ENCODE measurements at places on chromosomes 3 and 15.

DNA sequence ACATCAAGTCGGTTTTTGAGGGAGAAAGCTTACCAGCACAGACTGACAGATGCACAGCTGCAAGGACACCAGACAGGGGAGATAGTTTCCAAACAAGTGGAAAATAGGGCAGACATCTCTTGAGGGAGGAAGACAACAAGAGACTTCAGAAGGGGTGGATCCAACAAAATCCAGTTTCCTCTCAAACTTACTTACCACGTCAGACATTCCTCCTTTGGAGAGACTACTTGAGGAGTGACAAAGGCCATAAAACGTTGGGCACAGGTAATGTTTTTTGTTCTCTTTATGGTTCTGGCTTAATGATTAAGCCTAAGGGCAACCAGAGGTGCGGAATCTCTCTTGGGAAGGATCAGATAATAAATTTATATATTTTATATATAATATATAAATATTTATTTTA is 76.1 kb downstream of the CD200 start:
- DNase-seq = no peak

DNA sequence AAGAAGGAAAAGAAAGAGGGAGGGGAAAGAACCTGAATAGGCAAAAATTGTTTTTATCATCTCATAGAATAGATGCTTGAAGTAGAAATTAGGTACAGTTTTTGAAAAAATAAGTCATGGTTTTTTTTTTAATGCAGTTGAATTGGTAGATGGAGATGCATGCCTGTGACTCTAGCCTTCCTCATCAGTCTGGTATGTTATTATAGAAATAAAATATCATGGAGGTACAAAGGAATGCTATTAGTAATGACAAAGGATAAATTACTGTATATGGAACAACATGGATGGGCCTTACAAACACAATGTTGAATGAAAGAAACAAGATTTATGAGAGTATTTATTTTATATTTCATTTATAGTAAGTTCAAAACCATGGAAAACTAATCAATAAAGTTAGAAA is 162.4 kb upstream of the GALNT15 start:
- no peak for DNase-seq

DNA sequence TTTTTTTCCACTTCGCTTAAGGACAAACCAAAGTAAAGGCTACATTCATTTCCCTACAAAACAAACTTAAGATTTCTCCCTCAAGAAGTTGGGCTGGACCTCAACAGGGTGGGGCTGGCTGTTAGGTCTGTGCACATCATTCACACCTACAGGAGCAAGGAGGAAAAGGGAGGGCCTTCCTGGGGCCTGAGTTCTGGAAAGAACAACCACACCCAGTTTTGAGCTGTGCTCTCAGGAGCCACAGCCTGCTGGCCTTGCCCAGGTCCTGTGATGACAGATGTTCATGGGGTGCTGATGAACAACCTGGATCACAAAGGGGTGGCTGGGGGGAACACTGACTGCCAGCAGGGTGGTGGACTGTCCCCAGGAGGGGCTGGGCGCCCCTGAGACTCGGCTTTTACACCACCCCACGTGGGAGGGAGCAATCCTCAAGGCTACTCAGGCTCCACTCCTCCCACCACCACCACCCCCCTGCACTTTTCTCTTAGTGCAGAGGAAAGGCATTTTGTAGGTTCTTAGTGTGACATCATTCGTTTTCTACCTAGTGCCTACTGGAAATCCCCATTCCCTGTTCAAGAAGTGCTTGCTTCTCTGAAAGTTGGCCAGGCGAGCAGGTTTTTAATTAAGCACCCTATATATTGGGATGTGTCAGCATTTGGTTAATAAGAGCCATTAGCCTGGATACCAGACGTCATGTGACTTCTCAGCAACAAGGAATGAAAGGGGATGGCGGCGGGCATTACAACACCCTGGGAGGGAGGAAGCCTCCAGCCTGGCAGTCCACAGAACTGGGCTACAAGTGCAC is 35.7 kb downstream of the CCNB2 start:
- no peak for DNase-seq

DNA sequence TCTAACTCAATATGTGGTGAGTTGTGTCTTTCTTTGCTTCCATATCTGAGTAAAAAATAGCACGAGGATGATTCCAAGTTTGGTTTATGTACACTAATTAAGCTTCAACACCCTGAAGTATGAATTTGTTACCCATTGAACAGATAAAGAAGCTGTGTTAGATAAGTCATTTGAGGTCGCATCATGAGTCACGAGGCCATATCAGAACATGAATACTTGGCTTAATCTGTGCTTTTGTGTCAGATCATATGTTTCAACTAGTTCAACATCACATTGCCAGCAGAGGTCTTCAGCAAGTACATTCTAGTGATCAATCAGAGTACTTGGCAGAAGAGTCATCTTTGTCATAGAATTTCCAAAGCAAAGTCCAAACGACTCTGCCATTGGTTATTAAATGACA is 26.3 kb upstream of the MITF start:
- DNase-seq = no peak

DNA sequence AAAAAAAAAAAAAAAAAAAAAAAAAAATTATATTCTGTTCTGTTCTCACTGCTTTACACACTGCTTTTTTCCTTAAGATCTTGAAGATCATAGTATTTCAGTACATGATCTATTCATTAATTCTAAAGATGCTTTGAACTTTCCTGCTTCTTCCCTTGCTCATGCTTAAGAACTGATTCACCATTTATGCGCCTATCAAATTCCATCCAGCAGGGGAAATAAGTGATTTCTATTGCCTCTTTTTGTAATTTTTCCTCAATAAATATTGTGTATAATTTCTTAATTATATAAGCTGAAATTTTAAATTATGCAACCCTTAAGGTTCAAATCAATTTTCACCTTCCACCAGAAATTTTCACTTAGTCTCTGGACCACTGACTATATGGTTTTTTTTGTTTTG is 10.6 kb downstream of the DENND6A start:
- DNase-seq = no peak

DNA sequence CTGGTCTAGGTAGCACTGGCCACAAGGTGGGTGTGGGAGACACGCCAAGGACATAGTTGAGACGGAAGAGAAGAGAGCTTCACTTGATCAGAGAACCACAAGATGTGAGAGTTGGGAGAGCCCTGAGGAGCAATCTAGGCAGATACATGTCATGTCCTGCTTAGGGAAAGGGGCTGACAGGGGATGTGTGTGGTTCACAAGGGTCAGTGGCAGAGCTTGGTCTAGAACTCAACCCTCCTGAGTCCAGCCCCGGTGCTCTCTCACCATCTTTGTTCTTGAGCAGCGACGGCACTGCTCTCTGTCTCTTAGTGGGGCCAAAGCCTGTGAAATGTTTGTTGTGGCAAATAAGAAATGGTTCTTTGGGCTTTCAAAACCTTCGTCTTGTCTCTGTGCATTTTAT is 243.5 kb upstream of the ROPN1 start:
- DNase-seq = no peak

DNA sequence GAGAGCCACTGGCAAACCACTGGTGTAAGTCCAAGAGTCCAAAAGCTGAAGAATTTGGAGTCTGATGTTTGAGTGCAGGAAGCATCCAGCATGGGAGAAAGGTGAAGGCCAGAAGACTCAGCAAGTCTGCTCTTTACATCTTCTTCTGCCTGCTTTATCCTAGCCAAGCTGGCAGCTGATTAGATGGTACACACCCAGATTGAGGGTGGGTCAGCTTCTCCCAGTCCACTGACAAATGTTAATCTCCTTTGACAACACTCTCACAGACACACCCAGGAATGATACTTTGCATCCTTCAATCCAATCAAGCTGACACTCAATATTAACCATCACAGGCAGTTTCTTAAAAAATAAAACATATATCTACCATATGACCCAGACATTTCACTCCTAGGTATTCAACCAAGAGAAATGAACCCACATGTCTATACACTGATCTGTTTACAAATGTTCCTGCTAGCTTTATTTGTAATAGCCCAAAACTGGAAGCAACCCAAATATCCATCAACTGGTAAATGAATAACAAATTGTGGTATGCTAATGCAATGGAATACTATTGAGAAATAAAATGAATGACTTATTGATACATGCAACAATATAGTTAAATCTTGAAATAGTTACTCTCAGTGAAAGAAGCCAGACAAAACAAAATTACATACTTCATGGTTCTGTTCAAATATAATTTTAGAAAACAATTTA is 373.8 kb downstream of the ZNF385D start:
- DNase-seq = no peak

DNA sequence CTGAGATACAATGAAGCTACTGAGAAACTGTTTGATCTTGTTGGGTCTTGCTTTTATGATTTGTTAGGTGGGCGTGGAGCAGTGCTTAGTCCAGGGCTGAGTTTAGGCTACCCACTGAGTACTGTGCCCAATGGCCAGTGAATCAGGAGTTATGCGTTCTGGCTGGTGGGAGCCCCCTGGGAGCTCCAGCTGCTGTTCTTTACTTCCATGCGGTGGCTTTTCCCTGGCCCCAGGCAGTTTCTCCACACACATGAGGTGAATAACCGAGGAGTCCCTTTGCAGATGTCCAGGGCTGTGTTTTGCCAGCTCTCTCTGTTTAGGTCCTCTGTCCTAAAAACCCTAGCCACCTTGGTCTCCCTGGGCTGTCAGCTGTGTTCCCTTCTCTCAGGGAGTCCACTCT is 106.5 kb downstream of the KLF13 start:
- no peak for DNase-seq

DNA sequence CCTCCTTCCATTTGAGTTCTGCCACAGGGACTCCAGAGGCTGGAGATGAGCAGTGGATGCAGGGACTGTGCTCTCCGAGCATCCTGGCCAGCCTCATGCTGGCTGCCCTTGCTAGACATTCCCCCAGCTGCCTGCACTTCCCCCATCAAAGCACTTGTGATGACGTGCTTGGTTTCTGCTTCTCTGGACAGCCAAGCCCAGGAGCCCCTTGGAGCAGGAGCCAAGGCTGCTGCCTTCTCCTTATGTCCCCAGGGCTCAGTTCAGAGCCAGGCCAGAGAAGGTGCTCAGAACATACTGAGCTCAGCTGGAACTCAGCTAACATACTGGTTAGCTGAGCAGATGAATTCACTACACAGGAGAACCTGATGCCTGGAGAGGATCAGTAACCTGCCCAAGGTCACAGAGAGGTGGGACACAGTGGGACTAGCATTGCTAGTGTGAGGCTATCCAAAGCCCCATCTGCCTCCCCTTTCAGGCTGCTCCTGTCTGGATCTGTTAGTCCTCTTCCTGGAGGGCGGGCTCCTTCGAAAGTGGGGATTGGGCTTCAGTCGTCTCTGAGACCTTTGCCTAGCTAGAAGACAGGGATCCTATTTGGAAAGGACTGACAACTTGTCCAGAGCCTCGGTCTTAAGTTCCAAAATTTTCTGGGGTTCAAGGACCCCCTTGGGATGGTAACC is 4.3 kb downstream of the PCBP4 start:
- no peak for DNase-seq

DNA sequence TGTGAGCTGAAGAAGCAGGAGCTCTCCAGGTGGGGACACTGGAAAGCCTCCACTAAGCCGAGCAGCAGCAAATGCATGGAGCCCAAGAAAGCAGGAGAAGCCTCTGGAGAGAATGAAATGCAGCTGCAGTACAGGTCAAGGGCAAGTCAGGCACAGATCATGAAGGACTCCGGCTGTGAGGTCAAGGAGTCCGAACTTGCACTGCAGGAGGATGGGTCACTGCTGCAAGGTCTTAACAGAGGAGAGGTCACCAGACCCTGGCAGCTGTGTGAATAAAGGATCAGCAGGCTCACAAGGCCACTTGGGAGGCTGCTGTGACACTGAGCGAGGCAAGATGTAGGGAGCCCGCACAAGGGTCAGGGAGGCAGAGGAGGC is 24.7 kb upstream of the SLC41A3 start:
- no peak for DNase-seq

- DNase-seq = no peak
Observed at GRCh38 chr15:33098094-33099058, 96.1 kb downstream of the FMN1 start.

All from stimulated activated CD4-positive, alpha-beta T cell treated with anti-CD3 and anti-CD28 coated beads, Interleukin-2, amount 100 ng/mL, for 4 hours (primary cell).